ENCODE measurements at places on chromosomes 7 and 10. TPM values are rescaled to one million over a fixed set of nuclear protein-coding genes. Genes with fewer than 3 reads are reported as not detected.

The IGFBP1 gene
- not detected for total RNA-seq

The CCNJ gene
- 32.4 TPM for total RNA-seq

The CTAGE8 gene
- total RNA-seq: not detected

The TYW1B gene
- total RNA-seq: 1.9 TPM

The ASZ1 gene
- not detected for total RNA-seq

The COL28A1 gene
- total RNA-seq: not detected

The ACTR3C gene
- 1.7 TPM for total RNA-seq

The NXPH1 gene
- not detected for total RNA-seq

The GHITM gene
- total RNA-seq: 190 TPM

The SPDYE8 gene
- not detected for total RNA-seq

The INMT gene
- total RNA-seq: not detected

The STK32C gene
- 10.5 TPM for total RNA-seq

The KCNH2 gene
- total RNA-seq: not detected

The ARHGEF35 gene
- total RNA-seq: under 0.01 TPM

The MYL10 gene
- not detected for total RNA-seq

The ZNF138 gene
- 4.1 TPM for total RNA-seq

The PRXL2A gene
- total RNA-seq: 263 TPM

The PON1 gene
- not detected for total RNA-seq

The SPDYE3 gene
- total RNA-seq: not detected

The LLCFC1 gene
- not detected for total RNA-seq

The SPDYE2 gene
- total RNA-seq: not detected

The SNCG gene
- total RNA-seq: 153 TPM

The TET1 gene
- 1.1 TPM for total RNA-seq

The LIPM gene
- not detected for total RNA-seq
